Vagina (tissue), 2 donors: ENCODE measurements at places on chromosomes 16 and 17.

- DNase-seq = no peak
Observed at GRCh38 chr17:27654136-27654535, 23.1 kb downstream of the LGALS9 start.

DNA sequence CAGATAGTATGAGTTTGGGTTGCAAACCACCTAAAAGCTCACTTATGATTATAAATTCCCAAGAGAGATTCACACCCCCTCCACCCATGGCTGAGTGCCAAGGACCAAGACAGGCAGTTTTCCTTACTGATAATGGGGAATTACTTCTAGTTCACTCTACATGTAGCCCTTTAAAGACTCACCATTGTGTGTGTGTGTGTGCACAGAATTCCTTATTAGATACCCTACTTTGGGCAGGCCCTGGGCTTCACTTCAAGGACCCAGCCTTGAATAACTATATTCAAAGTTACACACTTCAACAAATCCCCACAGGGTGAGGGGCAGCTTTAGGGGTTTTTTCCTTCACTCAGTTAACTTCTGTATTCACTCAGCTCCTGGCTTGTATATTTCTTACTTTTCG is 143.5 kb downstream of the MYO1D start:
- DNase-seq = no peak

DNA sequence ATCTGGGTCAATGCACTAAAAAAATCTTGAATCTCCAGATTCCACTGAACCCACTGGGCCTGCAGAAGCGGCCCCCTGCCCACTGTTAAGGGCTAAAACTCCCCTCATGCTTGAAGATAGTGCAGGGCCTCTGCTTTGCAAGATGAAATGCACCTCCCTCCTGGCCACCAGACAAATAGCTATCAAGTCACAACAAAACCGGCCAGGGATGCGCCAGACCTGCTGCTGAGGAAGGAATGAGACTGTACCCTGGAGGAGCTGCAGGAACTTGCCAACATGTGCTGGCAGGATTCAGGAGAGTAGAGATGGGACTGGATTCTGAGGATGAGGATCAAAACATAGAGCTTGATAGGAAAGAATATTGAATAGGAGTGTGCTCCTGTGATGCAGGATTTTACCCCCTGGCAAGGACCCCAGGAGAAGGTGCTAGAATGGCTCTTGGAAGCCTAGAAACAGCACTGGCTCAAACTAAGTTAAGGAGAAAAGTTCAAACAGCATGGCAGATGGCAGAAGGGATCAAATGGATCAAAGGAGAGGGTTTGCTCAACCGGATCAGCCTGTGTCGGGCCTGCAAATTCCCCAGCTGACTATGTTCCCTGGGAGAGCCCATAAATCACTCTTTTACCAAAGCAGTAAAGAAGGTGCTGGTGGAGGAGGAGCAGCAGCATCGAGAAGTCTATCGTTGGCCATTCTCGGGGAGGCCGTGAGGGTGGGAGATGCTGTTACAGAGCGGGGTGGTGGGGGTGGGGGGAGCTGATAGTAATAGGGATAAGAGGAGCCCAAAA is 27.2 kb upstream of the XYLT2 start:
- no peak for DNase-seq

DNA sequence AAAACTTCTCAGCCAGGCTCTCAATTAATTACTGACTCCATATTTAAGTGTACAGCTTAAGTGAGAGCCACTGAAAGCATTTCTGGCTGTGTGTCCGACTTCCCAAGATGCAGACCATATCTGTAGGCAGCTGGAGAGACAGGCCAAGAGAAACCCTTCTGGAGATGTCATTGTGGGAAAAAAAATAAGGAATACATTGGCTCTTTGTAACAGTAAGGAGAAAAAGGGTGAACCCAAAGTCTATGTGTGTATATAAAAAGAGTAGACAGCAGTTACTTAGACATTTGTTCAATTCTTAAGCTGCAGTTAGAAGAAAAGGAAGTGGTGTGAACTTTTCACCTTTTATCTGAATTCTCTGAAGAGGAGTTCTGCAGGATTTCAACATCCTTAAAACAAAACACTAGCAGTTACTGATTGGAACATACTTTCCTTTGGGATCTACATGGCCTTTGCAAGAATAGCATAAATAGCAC is 21.7 kb downstream of the FAM117A start:
- DNase-seq = no peak

DNA sequence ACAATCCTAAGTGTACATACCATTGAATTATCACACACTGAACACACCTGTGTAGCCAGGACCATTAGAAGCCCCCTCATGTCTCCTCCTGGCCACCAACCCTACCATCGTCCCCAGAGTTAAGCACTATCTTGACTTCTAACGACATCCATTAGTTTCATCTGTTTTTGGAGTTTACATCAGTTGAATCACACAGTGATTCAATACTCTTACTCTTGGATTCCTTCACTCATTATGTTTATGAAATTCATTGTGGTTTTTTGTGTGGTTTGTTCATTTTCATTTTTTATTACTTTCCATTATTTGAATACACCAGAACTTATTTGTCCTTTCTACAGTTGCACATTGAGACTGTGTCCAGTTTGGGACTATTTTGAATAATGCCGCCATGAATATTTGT is 13.6 kb downstream of the DRC7 start:
- DNase-seq = no peak

DNA sequence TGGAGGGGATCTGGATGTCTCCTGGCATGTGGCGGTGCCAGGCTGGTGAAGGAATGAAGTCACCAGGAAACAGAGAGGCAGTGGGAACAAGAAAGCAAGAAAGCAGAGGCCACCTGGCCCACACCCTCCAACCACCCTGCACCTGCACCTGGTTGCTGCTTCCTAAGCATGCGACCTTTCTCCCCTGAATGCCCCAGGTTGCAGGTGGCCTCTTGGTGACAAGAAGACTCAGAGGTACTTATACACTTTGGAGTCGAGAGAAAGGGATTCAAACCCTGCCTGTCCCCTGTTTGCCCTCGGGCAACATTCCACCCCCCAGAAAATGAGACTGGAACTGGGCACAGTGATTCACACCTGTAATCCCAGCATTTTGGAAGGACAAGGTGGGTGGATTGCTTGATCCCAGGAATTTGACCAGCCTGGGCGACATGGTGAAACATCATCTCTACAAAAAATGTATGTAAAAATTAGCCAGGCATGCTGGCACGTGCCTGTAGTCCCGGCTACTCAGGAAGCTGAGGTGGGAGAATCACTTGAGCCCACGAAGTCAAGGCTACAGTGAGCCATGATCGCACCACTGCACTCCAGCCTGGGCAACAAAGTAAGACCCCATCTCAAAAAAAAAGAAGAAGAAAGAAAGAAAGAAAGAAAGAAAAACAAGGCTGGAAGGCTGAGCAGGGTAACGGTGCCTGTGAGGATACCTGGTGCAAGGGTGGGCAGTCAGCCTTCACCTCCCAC is 34.6 kb upstream of the TNRC6C start:
- no peak for DNase-seq

DNA sequence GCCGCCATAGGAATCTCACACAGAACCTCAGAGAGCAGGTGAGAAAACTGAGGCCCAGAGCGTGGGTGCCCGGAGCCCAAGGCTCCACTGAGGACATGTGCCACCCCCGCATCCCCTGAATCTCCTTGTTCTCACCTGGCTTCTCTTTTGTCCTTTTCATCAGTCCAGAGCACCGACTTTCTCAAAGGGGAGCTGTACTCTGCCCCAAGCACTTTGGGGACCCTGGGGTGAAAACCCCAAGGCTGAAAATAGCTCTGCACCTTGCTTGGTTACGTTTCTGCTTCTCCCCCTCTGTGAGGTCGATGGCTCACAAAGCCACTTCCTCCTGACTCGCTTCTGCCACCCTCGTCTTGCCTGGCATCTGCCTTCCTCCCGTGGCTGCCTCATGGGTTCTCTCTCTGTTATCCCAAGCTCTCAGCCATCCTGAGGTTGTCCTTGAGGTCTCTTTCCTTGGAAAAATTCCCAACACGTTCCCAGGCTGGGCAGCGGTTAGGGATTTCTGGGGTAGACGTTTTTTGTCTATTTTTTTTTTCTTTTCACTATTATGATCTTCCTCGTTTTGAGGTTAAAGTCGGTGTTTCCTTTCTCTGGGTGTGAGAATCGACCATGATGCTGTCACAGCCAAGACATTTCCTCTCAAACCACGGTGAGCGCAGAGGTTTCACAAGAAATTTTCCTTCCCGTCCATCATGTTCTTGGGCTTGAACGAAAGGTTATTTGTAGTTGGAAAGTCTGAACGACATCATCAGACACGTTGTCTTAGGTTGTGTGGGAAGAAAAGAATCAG is 37.2 kb downstream of the IRF8 start:
- no peak for DNase-seq

- DNase-seq = no peak
Observed at GRCh38 chr16:89563639-89564392, 3.3 kb downstream of the RPL13 start.

GRCh38 chr17:20207262-20207985 is 198.3 kb downstream of the SPECC1 start:
- DNase-seq = no peak

GRCh38 chr16:49688036-49688697 is 167.7 kb downstream of the ZNF423 start:
- DNase-seq = no peak

DNA sequence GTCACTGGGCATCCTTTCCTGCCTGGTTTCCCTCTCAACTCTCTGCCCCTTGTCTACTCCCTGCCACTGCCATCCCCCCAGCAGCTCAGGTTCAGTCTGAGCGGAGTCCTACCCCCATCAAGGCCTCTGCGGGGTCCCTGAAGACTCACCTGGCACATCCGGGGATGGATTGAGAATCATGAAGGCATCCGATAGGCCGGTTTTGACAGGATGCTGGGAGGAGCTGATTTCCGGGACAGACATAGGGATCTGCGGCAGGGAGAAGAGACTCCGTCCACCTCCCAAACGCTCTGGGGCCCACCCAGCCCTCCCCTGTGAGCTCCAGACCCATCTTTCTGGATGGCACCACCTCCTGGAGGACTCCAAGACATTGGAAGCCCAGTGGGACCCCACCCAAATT is 45.7 kb downstream of the PLXDC1 start:
- no peak for DNase-seq

GRCh38 chr16:2163211-2163881 is 7.8 kb downstream of the TRAF7 start:
- no peak for DNase-seq

DNA sequence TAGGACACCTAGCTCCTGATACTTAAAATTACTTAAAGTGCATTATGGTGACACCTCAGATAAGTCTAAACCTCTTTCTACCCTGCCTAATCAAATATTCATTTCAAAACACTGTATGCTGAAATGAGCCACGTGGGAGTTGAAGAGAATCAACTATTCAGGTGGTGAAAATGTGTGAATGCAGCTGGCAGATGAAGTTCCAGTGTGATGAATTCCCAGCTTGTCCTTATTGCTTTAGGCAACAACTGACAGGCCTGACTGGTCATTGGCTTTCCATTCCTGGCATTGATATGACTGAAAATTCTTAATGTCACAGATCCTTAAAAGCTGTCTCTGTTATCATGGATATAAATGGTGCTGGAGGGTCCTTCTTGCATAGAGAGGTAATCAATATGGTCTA is 301.9 kb upstream of the TBX2 start:
- DNase-seq = no peak

GRCh38 chr16:77190190-77190477 is 856 bp upstream of the MON1B start:
- no peak for DNase-seq

DNA sequence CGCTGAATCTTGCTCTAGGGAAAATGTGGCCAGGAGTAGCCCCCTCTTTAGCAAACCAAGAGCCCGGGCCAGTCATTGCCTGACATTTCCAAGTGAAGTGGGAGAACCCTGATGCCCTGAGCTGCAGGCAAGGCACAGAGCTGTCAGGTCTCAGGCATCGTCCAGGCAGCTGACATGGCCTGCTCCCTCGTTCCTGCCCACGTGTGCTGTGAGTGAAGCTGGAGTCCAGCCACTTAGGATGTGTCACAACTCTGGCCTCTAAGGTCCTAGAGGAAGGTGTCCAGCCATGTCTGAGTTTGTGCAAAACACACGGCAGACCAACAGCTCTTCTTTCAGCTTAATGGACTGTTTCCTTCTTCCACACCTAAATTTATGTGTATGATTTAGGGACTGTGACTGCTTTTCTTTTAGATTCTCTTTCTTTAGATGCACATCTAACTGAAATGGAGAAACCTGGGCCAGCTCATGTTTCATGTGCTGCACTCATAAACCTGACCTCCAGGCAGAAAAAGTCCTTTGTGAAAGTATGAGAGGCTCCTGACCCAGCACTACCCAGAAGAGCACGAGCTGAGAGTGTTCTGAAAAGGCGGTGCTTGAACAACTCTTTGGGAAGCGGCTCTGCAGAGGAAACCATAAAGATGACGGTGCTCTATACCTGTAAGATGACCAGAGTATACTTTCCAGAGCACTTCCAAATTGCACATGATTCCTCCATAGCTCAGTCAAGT is 14.8 kb upstream of the LIMD2 start:
- DNase-seq = no peak

DNA sequence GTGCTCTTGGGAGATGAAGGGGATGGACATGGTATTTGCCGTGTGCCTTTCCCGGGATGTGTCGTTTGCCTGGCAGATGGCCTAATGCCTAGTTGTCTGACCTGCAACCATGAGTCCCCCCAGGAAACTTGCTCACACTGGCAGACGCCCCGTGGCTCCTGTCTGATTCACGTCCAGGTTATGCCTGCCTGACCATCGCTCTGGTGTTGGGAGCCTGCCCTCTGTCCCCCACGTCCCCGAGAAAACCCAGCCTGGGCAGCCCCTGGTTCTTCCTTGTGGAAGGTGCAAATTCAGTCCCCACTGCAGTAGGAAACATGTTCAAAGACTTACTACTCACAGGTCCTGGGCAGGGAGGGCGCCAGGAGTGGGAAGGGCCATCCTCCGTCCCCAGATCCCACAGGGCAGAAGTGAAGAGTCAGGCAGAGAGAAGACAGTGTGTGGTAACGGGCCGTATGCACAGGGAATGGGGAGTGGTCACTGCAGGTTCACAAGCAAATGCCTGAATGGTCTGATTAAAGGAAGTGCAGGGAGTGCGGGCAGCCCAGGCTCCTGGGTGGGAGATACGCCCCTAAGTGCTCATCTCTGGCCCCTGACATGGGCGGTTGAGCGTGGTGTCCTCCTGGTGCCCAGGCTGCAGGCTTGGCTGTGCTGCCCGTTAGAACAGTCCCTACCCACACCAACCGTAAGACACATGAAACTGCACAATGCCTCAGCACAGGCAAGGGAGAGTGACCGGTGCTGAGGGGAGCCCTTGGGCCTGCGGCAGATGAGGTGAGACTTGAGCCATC is 4.2 kb upstream of the SNAI3 start:
- no peak for DNase-seq

DNA sequence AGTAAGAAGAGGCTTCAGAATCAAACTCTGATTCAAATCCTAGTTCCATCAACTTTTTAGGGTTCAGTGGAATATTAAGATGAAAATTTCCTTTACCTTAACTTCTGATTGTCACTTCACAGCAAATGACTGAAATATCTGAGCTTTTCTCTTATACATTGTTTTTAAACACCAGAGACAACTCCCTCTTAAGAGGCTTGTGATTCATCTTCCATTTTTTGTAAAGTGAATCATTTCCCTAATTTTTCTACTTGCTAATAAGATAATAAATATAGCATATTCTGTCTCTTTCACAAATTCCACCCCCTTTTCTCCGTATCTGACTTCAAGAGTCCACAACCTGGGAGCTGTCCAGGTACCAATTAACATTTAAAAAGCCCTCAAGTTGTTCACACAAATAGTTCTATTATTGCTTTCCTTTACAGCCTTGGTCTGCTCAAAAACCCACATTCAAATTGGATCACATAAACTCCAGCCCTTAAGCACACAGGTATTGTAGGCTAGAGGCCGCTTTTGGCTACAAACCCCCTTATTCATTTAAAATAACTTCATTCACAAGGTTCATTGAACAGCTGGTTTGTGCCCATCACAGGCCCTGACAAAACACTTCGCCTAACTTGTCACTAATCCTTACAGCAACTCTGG is 14.1 kb upstream of the UTP6 start:
- DNase-seq = no peak
